ENCODE measurements at places on chromosomes 5 and 9. TPM values are rescaled to one million over a fixed set of nuclear protein-coding genes. Genes with fewer than 3 reads are reported as not detected.

UCK1 gene
- 15.9 TPM for polyA plus RNA-seq

DNA sequence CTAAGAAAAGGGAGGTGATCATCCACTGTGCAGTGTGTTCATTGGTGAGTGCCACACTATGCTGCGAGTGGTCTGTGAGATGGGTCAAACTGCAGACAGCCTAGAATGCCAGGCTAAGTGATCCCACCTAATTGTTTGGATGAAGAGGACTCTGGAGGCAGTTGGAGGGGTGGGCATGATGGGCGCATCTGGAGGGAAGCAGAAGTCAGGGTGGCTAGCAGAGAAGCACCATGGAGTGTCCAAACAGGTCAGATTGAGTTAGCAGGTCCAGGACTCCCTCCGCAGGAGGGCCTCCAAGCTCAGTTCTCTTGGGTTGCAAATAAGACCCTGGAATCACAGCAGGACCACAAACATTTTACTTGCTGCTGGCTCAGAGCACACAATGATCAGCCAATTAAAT lies 19.9 kb upstream of the ANGPTL2 start:
- no peak for DNase-seq

GRCh38 chr9:136241542-136241941 lies 4.1 kb downstream of the QSOX2 start:
- DNase-seq = no peak

GRCh38 chr9:36485647-36486328 lies 85.7 kb upstream of the RNF38 start:
- peak; percentile 8 for DNase-seq

KCNIP1 gene
- polyA plus RNA-seq = not detected

All from CD14-positive monocyte (primary cell).